Skin of body (tissue), 3 donors: ENCODE measurements at places on chromosomes 4 and X. TPM values are rescaled to one million over a fixed set of nuclear protein-coding genes. Genes with fewer than 3 reads are reported as not detected.

GRCh38 chrX:11528623-11529022 lies 137.1 kb downstream of the ARHGAP6 start:
- DNase-seq, result no peak

DNA sequence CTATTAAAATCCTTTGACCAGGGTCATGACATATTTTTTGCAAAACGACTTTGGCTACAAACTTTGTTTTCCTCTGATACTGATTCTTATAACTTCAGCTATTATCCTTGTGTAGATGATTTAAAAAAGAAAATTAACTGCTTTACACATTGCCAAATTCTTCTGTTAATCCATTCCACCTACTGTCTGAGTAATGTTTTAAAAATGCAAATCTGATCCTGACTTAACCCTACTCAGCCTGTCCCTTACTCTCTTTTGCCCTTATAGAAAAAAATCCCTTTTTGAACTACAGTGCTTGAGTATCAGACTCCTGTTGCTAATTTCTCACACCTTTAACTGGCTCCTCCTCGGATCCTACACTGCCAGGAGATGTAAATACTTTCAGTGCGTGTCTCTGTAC lies 723.1 kb downstream of the ADGRL3 start:
- no peak for DNase-seq

- DNase-seq, result no peak
Measured at GRCh38 chr4:41318839-41319530, 62.3 kb downstream of the UCHL1 start.

Gene FGFBP1
- total RNA-seq, result 17.6 TPM

Gene GAGE2A
- not detected for total RNA-seq

Gene FBXW7
- total RNA-seq, result 76.8 TPM

Gene COL4A6
- 7.3 TPM for total RNA-seq
